ENCODE measurements at places on chromosomes 5 and 9. TPM values are rescaled to one million over a fixed set of nuclear protein-coding genes. Genes with fewer than 3 reads are reported as not detected.
A peak's percentile ranks its signal among the peaks of the same experiment; 100 is the strongest.

CXCL14 gene
- not detected for total RNA-seq

DNA sequence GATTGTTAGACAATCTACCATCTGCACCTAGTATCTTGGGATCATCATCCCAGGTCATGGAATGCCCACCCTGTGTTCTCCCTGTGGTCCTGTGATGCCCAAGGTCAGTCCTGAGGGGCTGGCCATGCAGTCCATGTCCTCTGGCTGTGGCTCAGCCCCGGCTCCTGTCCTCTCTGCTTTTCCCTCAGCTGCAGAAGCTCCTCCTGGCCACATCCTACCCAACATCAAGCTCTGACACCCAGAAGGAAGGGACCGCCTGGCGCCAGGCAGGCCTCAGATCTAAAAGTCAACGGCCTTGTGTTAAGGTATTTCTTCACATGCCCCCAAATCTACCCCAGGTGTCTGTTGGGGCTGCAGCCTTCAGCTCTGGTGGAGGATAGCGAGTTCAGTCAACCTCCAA, 100.5 kb downstream of the PPARGC1B start:
- H3K4me1 ChIP-seq, result peaks cover 9% of the 10 kb centered on the region
- no peak overlapping the region for H3K4me3 ChIP-seq
- H3K36me3 ChIP-seq, result no peaks in the 10 kb centered on the region
- no peak overlapping the region for H3K27ac ChIP-seq

ABCA1 gene
- 1.6 TPM for total RNA-seq

GRCh38 chr9:133893191-133893994, 98.7 kb downstream of the VAV2 start:
- H3K27ac ChIP-seq, result no peak overlapping the region
- H3K36me3 ChIP-seq, result no peaks in the 10 kb centered on the region
- H3K27me3 ChIP-seq, result no peaks in the 10 kb centered on the region
- DNase-seq, result no peak
- no peaks in the 10 kb centered on the region for H3K4me1 ChIP-seq
- H3K4me3 ChIP-seq, result no peak overlapping the region

LCNL1 gene
- 0.98 TPM for total RNA-seq

- H3K36me3 ChIP-seq, result peaks cover 27% of the 10 kb centered on the region
- DNase-seq, result no peak
- H3K4me1 ChIP-seq, result peaks cover 5% of the 10 kb centered on the region
- no peak overlapping the region for H3K27ac ChIP-seq
Measured at GRCh38 chr5:55407984-55408383, 100.2 kb downstream of the MTREX start.

- H3K27me3 ChIP-seq, result no peaks in the 10 kb centered on the region
- H3K4me3 ChIP-seq, result no peak overlapping the region
- DNase-seq, result no peak
- H3K4me1 ChIP-seq, result no peaks in the 10 kb centered on the region
- no peak overlapping the region for H3K27ac ChIP-seq
Measured at GRCh38 chr5:41264019-41264418, 50.7 kb upstream of the C6 start.

DNA sequence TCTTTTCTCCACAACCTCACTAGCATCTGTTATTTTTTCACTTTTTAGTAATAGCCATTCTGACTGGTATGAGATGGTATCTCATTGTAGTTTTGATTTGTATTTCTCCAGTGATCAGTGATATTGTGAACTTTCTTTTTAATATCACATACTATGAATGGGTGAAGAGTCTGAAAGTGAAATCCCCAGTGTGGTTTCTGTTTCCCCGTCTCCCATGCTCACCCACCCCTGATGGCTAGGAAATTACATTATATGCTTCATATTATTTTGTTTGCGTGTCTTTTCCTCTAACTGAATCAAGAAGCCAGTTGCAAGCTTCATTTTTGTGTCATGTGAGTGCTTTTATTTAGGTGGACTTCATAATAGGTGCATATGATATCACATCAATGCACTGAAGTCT, 171.1 kb downstream of the ARHGAP26 start:
- H3K27me3 ChIP-seq, result no peaks in the 10 kb centered on the region
- H3K4me3 ChIP-seq, result no peak overlapping the region
- DNase-seq, result no peak
- peaks cover 7% of the 10 kb centered on the region for H3K4me1 ChIP-seq

- H3K27me3 ChIP-seq, result no peaks in the 10 kb centered on the region
- H3K4me3 ChIP-seq, result peak overlapping the region; percentile 31
- peak overlapping the region; percentile 55 for H3K27ac ChIP-seq
- H3K36me3 ChIP-seq, result peaks cover 50% of the 10 kb centered on the region
Measured at GRCh38 chr9:99112750-99113413, 8.0 kb downstream of the TGFBR1 start.

- no peak overlapping the region for H3K4me3 ChIP-seq
- H3K4me1 ChIP-seq, result peaks cover 2% of the 10 kb centered on the region
- peaks cover 7% of the 10 kb centered on the region for H3K27me3 ChIP-seq
- DNase-seq, result peak; percentile 53
Measured at GRCh38 chr5:174793684-174794328, 69.4 kb downstream of the MSX2 start.

GRCh38 chr5:73344835-73345234, 103.7 kb downstream of the FOXD1 start:
- no peaks in the 10 kb centered on the region for H3K4me1 ChIP-seq
- peaks cover 22% of the 10 kb centered on the region for H3K27me3 ChIP-seq
- no peak for DNase-seq

NEURL1B gene
- total RNA-seq, result 3.0 TPM

GRCh38 chr5:75335486-75335885, 1.5 kb upstream of the HMGCR start:
- H3K4me1 ChIP-seq, result peaks cover 25% of the 10 kb centered on the region
- DNase-seq, result no peak
- no peaks in the 10 kb centered on the region for H3K27me3 ChIP-seq
- H3K4me3 ChIP-seq, result no peak overlapping the region
- peaks cover 24% of the 10 kb centered on the region for H3K36me3 ChIP-seq

PCDHA7 gene
- total RNA-seq, result not detected

LEAP2 gene
- 3.2 TPM for total RNA-seq

GRCh38 chr5:168513861-168514428, 15.2 kb upstream of the FBLL1 start:
- no peak for DNase-seq
- H3K36me3 ChIP-seq, result peaks cover 83% of the 10 kb centered on the region
- no peaks in the 10 kb centered on the region for H3K4me1 ChIP-seq
- H3K4me3 ChIP-seq, result no peak overlapping the region
- H3K27me3 ChIP-seq, result no peaks in the 10 kb centered on the region

DNA sequence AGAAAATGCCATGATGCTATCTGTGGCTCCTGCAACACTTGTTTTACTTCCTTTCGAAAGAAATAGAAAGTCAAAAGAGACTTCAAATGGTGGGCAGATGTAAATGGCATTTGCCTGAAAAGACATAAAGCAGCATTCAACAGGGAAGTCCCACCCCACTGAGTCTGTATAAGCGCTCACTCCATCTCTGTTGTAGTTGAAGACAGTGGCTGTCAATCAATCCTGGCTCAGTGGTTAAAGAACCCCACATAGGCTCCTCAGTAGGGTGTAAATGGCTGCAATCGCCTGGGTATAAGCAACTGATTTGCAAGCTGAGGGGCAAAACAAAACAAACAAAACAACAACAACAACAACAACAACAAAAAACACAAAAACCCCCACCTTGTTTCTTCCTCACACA, 158.7 kb downstream of the EFNA5 start:
- H3K4me3 ChIP-seq, result no peak overlapping the region
- no peaks in the 10 kb centered on the region for H3K36me3 ChIP-seq
- no peak overlapping the region for H3K27ac ChIP-seq
- H3K27me3 ChIP-seq, result no peaks in the 10 kb centered on the region
- no peaks in the 10 kb centered on the region for H3K4me1 ChIP-seq

DNA sequence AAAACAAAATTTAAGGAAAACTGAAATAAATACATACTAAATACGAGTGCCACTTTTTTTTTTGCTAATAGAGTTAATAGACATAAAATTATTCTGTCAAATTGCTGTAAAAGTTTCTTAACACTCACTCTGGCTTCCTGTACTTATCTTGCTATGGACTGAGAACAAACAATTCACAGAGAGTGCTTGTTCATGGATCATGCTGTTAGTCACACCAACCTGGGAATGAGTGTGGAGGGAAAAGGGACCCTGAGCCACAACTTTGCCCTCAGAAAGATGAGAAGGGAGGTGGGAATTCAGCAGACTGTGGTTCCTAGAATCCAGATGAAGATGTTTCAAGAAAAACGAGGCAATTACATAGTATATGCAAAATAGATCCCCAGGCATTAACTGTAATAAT, 246.9 kb downstream of the FBXL7 start:
- no peaks in the 10 kb centered on the region for H3K4me1 ChIP-seq
- no peaks in the 10 kb centered on the region for H3K36me3 ChIP-seq
- H3K27ac ChIP-seq, result no peak overlapping the region
- H3K4me3 ChIP-seq, result no peak overlapping the region

DNA sequence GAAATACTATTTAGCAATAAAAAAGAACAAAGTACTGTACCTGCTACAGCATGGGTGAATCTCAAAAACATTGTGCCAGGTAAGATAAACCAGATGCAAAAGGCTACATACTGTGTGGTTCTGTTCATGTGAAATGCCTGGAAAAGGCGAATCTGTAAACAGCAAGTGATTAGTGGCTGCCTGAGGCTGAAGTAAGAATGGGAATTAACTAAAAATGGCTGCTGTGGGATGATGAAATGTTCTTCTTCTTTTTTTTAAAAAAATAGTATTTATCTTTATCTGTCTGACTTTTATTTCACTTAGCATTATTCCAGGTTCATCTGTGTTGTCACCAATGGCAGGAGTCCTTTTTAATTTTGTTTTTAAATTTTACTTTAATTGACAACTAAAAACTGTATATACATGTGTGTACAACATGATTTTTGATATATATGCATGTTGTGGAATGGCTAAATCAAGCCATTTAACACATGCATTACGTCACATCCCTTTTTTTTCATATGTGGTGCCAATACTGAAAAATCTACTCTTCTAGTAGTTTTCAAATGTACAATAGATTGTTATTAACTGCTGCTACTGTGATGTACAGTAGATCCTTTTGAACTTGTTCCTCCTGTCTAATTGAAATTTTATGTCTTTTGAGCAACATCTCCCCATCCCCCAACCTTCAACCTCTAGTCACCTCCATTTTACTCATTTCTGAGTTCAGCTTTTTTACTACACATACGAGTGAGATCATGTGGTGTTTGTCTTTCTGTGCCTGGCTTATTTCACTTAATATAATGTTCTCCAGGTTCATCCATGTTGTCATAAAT, 62.9 kb upstream of the TNFAIP8 start:
- no peak overlapping the region for H3K4me3 ChIP-seq
- no peaks in the 10 kb centered on the region for H3K27me3 ChIP-seq
- DNase-seq, result no peak

- no peak for DNase-seq
- H3K4me3 ChIP-seq, result no peak overlapping the region
- H3K27me3 ChIP-seq, result peaks cover 2% of the 10 kb centered on the region
Measured at GRCh38 chr5:7976411-7977190, 107.7 kb downstream of the MTRR start.

DNA sequence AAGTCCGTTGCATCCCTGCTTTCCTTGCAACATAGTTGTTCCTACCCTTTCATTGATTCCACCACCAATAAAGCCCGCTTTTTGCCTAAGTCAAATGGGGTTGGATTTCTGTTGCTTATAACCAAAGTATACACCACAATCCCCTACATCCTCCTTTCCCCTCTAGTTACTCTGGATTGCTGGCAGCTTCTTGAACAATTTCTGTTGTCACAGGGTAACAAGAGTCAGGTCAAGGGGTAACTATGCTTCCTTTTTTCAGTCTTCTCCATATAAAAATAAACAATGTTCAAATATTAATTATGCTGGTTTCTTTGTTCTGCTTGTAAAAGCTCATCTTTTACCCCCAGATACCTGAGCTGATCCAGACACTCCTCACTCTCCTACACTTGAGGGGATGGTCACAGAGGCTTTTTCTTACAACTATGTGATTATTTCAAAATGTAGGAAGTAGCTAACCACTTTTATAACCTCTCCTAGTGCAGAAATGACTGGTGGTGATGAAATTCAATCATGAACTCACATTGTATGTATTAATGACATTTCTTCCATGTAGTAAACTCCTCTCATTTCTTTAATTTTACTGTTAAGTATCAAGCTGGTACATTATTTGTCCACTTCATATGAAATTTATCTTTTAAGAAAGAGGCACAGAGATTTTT, 136.5 kb downstream of the SNX18 start:
- H3K4me1 ChIP-seq, result peaks cover 18% of the 10 kb centered on the region
- H3K27ac ChIP-seq, result no peak overlapping the region
- H3K36me3 ChIP-seq, result peaks cover 7% of the 10 kb centered on the region
- no peaks in the 10 kb centered on the region for H3K27me3 ChIP-seq

IL4 gene
- 12.6 TPM for total RNA-seq

DNA sequence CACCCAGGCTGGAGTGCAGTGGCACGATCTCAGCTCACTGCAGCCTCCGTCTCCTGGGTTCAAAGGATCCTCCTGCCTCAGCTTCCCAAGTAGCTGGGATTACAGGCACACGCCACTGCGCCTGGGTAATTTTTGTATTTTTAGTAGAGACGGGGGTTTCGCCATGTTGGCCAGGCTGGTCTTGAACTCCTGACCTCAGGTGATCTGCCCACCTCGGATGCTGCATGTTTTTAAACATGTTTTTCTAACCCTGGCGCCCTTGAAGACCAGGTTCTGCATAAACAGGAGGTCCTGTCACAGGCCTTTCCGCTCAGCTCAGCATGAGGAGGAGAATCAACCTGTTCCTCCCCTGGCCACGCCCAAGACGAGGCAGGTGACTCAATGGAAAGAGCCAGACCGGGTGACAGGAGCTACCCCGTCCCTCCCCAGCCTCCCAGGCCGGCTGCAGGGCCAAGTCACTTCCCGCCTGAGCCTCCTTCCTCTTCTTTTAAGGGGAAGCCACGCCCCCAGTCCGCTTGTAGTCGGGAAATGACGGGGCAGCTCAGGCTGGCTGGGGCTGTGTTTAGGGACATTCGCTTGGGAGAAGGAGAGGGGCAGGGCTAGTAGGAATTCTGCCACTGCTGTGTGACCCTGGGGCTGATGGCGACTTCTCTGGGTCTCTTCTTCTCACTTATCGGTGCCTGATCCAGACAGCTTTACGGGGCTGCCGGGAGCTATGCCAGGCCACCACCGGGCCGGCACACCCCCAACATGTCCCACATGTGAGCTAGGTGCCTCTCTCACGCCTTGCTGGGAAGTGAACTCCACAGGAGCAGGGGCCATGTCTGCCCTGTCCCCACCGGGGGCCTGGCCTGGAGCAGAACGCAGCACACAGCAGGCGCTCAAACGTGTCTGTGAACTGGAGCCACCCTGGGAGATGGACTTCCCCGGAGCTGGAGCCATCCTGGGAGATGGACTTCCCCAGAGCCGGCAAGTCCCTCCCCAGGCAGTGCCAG, 6.1 kb downstream of the NOTCH1 start:
- H3K4me3 ChIP-seq, result peak overlapping the region; percentile 70
- H3K27me3 ChIP-seq, result no peaks in the 10 kb centered on the region
- H3K36me3 ChIP-seq, result peaks cover 26% of the 10 kb centered on the region
- H3K4me1 ChIP-seq, result peaks cover 76% of the 10 kb centered on the region
- H3K27ac ChIP-seq, result peak overlapping the region; percentile 99

All from activated CD4-positive, alpha-beta memory T cell treated with anti-CD3 and anti-CD28 coated beads, Interleukin-2, amount 10 ng/mL, durations not matched to agents 7 days and 5 days (primary cell).